M059J (cell line): ENCODE measurements at places on chromosomes 3 and 15. TPM values are rescaled to one million over a fixed set of nuclear protein-coding genes. Genes with fewer than 3 reads are reported as not detected.

- no peak for DNase-seq
These were observed 9.3 kb upstream of the DPPA2 start for GRCh38 chr3:109325657-109326056.

Gene GOLGA8S
- not detected in 2 replicates for total RNA-seq

GRCh38 chr3:3875491-3875890, 76.3 kb downstream of the LRRN1 start:
- no peak for DNase-seq

Gene DLL4
- 0.10 TPM in 1 of 2 replicates, not detected in the other for total RNA-seq

DNA sequence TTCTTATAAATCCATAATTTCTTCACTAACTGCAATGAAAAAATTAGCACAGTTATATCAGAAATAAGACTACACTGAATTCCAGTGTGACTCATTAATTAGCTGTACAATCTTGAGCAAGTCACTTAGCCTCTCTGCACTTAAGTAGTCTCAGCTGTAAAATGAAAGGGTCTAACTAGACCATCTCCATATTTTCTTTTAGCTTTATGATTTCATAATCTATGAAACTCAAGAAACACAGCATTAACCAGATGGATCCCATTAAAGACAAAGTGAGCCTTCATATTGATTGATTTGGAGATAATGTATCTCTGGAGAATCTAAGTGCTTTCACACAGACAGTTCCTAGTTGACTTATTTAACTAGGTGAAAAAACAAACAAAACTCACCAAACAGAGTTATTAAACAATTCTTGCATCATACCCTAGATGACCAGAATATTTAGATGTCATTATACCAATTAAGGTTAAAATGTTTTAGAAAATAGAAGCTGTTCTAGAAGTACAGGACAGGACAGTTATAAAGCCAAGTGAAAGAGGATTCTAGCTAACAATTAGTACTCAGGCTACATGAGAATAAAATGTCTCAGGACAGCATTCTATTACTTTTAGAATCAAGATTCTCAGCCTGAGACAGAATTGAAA, 11.2 kb downstream of the CSNK1G1 start:
- DNase-seq, result peak; percentile 34

DNA sequence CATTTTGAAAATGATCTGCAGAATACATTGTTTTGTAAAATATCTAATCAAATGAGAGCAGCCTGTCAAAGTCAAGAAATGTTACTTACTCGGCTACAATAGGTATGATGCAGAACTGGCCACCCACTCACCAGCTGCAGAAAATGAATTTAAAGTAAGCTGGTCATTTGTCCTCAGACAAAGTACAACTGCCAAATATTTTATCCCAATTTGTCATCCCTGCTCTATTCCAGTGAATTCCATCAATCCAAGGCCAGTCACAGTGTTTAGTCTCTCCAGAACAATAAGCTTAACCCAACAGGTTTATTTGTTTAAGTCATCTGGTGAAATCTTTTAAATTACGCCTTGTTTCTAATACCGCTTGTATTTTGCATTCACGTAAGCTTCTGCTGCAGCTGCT, 46.6 kb upstream of the TCF12 start:
- DNase-seq, result no peak

- peak; percentile 50 for DNase-seq
These were observed 378.4 kb upstream of the AGTR1 start for GRCh38 chr3:148319161-148319915.

DNA sequence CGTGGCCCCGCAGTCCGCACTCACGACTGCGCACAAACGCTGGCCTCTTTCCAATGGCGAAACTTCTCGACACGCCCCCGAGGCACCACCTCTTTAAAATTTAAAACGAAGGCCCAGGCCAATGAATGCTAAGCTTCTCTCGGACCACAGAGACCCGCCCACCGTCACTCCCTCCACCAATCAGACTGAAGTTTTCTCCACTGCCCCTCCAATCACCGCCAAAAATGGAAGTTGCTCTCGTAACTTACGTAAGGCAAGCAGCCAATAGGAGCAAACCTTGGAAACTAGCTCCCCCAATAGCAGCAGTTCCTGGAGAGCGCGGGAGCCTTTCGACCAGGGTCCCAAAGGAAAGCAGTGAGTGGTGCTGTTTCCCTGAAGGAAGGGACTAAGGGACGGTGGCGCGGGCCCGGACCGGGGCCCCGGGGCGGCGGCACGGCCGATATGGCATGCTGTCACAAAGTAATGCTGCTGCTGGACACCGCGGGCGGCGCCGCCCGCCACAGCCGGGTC, at the start of gene TICRR:
TSS of gene TICRR (plus strand) at position 324 of the 510 bp plus-strand sequence. CDS start at position 442, 118 bp downstream.
- peak; percentile 99 for DNase-seq

DNA sequence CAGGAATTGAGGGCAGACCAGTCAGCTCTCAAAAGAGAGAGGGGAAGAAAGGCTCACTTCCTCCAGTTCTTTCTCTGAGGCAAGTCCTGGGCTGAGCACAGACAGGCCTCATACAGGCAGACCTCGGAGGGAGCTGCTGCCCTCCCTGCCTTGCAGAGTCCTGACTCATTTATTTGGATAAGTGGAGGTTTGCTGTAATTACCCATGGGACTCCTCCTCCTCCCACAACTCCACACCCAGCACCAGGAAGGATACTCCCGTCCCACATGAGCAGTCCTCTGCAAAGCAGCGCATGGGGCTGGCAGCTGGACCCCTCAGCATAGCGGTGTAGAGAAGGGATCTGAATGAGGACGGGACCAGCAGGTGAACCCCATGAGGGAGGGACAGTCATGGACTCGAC, 13.4 kb upstream of the SCN10A start:
- DNase-seq, result peak; percentile 73

Gene ACY1
- 26.4 and 29.4 TPM in 2 replicates for total RNA-seq

Gene RHOV
- 0.12 TPM in 1 of 2 replicates, not detected in the other for total RNA-seq

DNA sequence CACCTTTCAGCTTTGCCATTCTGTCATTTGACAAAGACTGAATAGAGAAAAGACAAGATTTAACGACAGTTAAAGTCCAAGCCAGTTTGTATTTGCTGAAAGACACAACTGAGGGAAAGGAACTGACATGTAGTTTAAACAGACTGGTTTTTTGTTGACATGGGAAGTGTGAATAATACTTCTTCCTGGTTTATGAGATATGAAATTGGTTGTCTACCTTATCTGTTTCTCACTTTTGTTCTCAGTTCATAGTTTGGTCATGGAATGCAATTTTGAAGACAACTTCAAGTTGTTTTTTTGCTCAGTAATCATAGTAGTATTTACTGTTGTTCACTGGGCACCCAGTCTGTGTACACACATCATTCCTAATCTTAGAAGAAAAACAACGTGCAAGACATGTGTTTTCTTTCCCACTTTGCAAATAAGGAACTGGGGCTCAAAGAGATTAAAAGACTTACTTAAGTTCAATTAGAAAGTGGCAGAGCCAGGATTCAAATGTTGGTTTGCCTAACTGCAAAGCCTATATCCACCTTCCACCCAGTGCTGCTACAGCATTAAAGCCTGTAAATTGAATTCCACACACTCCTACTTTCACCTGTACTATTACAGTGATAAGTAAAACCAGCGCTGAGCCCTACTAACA, 103.5 kb downstream of the LPP start:
- DNase-seq, result no peak

Gene CATSPER2
- total RNA-seq, result 0.10 and 0.39 TPM in 2 replicates

DNA sequence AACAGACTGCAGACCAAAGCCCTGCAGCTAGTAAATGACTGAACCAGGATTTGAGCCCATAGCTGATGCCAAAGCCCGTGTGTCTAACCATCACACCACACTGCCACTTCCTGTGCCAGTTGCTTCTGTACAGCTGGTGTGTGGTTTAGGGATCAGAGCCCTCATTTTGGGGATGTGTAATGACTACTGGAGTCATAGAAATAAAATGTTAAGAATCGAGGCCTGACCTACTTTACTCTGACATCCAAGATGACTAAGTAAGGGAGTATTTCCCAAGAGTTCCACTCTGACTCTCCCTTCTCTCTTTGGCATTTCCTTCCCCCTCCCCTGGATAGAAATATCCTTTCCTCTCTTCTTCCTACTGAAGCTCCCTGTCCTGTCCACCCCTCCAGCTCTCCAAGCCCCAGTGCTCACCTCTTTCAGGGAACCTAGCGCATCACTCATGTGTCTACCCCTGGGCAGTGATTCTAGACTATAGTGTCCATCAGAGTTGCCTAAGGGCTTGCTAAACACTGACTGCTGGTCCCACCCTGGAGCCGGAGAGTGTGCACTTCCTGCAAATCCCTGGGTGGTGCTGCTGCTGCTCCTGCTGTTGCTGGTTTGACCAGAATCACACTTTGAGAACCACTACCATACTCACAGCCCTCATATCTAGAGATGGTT, 53.8 kb downstream of the MGLL start:
- peak; percentile 99 for DNase-seq

DNA sequence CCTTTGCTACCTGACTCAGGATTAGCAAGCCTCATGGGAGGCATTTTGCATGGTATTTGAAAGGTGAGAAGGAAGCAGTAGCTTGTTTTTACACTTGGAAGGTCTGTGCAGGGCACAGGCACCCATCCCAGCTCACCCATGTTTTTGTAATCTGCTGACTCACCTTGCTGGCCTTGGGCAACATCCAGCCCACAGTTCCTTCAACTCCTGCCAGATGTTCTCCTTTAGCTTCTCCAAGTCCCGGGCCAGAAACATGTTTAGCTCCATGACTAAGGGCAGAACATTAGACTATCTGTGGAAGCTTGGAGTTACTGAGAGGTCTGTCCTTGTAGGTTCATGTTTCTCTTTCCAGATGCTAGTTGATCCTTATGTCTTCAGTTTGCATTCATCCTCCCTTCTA, 12.4 kb upstream of the ZNF770 start:
- DNase-seq, result peak; percentile 91

Gene PROK2
- not detected in 2 replicates for total RNA-seq
